Pulmonary artery endothelial cell (primary cell): ENCODE measurements at places on chromosomes 11 and 22.

DNA sequence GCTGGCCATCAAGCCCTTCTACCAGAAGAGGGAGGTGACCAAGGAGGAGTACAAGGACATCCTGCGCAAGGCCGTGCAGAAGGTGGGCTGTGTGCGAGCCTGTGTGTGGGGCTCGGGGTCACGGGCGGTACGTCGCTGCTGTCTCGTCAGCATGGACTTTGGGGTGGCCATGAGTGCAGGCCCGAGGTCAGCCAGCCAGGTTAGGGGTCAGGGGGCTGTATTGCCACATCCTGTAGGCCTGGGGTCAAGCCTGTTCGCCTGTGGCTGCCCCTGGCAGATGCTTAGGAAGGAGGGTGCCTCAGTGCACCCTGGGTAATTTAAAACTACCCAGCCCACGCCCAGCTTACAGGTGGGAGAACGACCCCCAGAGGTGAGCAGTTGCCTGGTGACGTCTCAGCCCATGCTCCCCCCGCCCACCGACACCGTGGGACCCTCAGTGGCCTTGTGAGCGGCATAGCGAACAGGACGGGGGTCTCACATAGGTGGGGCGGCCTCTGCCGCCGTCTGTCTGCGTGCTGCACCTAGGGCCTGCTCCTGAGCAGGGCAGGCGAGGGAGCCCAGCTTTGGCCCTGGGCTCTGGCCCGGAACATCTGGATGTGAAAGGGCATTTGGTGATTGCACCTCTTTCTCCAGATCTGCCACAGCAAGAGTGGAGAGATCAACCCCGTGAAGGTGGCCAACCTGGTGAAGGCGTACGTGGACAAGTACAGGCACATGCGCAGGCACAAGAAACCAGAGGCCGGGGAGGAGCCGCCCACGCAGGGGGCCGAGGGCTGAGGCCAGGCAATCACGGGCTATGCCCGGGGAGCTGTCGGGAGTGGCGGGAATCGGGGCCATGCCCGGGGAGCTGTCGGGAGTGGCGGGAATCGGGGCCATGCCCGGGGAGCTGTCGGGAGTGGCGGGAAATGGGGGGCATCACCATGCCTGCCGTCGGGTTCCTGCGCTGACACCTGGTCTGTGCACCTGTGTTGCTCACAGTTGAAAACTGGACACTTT, 4.5 kb downstream of the IRF7 start:
- no peak for DNase-seq

DNA sequence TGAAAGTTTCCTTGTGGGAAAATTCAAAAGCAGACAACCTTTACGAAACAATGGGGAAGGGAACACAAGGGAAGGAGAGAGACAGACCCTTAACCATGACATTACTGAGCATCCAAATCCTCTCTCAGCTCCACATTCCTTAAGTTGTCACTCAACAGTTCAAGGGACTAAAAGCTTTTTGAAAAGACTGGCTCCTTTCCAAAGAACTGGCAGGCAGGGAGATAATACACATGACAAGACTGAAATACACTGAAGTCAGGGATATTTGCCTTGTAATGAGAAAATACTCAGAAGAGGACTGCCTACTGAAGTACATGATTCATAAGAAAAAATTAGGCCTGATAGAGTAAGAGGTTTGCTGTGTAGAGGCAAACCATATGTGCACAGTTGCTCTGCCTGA, 69.1 kb downstream of the SMCO4 start:
- DNase-seq, result no peak

- no peak for DNase-seq
Observed at GRCh38 chr22:48705159-48705916, 1122.3 kb downstream of the BRD1 start.

- DNase-seq, result no peak
Observed at GRCh38 chr11:73652856-73653559, 6.6 kb downstream of the PLEKHB1 start.

DNA sequence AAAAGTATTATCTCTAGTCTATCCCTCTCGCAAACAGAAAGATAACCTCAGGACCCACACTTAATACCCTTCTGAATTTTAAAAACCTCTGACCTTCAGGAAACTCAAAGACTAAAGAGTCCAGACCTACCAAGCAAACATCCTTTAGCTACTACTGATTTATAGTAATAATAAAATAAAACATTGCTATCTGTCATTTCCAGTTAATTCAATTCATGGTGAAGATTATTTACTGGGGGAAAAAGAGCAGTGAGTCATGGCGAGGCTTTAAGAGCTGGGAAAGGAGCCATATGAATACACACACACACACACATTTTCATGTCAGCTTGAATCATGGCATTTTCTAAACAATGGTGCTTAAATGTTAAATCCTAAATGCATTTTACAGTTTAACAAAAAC, 87.1 kb downstream of the FAM76B start:
- DNase-seq, result peak; percentile 41

GRCh38 chr11:92346220-92346619, 121.6 kb downstream of the FAT3 start:
- no peak for DNase-seq

DNA sequence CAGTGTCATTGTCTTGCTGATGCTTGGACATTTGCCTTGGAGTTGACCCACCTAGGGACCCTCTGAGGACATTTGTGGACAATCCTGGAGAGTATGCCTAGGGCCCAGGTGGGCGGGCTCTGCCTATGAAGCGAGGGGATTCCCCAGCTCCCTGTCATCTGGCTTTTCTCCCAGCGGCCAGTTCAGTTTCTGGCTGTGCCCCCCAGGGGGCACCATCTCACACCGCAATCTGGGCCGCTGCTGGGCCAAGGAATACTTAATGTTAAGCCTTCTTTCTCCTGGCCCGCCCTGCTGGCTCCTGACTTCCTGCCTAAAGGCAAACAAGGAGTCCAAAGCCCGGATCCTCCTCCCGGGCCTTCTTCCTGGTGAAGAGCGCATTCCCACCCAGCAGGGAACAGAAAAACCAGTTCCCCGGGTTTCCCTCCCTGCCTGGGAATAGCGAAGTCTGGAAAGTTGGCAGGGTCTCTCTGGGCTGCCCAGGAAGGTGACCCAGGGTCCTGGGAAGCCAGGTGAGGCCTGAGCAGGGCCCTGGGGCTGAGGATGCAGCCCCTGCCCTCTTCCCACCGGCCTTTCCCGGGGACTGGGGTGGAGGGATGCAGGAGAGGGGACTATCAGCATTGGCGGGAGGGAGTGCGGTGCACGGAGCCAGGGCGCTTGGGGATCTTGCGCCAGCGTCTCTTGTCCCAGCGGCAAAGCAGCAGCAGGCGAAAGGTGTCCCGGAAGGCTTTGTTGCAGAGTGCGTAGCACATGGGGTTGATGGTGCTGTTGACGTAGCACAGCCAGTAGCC, 11.9 kb downstream of the CHRM1 start:
- peak; percentile 60 for DNase-seq

- no peak for DNase-seq
Observed at GRCh38 chr11:92810423-92811064, 158.9 kb upstream of the MTNR1B start.

- DNase-seq, result no peak
Observed at GRCh38 chr22:45454275-45454674, 40.8 kb downstream of the RIBC2 start.

DNA sequence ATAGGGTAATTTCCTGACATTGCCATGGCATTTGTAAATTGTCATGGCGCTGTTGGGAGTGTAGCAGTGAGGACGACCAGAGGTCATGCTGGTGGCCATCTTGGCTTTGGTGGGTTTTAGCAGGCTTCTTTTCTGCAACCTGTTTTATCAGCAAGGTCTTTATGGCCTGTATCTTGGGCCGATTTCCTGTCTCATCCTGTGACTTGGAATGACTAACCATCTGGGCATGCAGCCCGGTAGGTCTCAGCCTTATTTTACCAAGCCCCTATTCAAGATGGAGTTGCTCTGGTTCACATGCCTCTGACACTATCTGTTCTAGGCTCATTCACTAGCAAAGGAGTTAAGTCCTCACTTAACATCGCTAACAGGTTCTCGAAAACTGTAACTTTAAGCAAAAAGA, 1374.2 kb downstream of the FAM181B start:
- no peak for DNase-seq

DNA sequence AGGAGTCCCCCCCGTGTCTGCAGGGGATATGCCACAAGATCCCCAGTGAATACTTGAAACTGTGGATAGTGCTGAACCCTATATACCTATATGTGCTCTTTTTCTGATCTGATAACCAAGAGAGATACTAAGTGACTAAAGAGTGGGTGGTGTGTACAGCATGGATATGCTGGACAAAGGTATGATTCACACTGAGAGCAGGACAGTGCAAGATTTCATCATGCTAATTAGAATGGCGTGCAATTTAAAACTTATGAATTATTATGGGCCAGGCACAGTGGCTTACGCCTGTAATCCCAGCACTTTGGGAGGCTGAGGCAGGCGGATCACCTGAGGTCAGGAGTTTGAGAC, 90.2 kb upstream of the ALKBH3 start:
- DNase-seq, result no peak

GRCh38 chr11:77197626-77198320, 69.7 kb downstream of the MYO7A start:
- no peak for DNase-seq

- DNase-seq, result no peak
Observed at GRCh38 chr11:285894-286220, 3.1 kb upstream of the PGGHG start.

GRCh38 chr11:64146036-64146955, 19.6 kb downstream of the MACROD1 start:
- no peak for DNase-seq
